ENCODE measurements at places on chromosomes 6 and 20. TPM values are rescaled to one million over a fixed set of nuclear protein-coding genes. Genes with fewer than 3 reads are reported as not detected.

GRCh38 chr20:49669601-49670189, 44.0 kb downstream of the B4GALT5 start:
- H3K27ac ChIP-seq: no peak overlapping the region
- no peaks in the 10 kb centered on the region for H3K36me3 ChIP-seq
- no peak for DNase-seq
- H3K27me3 ChIP-seq: no peaks in the 10 kb centered on the region
- no peak overlapping the region for H3K4me3 ChIP-seq

GRCh38 chr6:53984163-53984562, 127.1 kb upstream of the MLIP start:
- H3K4me3 ChIP-seq: no peak overlapping the region
- peak; percentile 99 for DNase-seq
- peaks cover 14% of the 10 kb centered on the region for H3K4me1 ChIP-seq
- no peaks in the 10 kb centered on the region for H3K27me3 ChIP-seq

DNA sequence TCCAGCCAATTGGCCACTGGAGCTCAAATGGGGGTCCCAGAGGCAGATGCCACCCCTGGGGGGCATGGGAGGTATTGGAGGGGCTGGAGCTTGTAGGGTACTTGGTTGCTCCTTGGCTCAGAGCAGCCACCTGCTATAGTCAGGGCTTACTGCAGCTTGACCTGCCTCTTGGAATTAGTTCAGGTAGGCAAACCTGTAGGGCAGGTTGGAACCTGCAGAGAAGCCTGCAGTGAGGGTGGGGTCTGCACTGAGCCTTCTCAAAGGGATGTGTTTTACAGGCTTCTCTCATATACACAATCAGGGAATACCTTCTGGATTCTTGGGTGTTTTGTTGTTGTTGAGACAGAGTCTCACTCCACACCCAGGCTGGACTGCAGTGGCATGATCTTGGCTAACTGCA, 94.2 kb upstream of the MYL9 start:
- H3K36me3 ChIP-seq: no peaks in the 10 kb centered on the region
- H3K4me1 ChIP-seq: no peaks in the 10 kb centered on the region

DNA sequence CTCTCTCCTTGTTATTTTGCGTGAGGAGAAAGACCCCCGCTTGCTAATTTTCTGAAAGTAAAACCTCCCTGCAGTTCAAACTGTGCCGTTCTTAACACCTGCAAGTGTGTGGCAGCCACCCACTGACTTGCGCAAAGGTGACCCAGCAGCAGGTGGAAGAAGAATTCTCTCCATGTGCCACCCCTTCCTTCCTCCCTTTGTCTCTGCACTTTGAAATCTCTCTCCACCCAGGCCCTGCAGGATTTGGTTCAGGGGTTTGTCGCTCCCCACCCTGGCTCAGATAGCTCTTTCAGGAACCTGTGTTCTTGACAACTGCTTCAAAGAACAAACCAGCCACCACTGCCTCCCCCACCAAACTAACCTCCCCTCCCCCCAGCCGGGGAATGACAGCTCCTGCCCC, 41.4 kb downstream of the ZNF831 start:
- no peaks in the 10 kb centered on the region for H3K4me1 ChIP-seq
- no peaks in the 10 kb centered on the region for H3K36me3 ChIP-seq
- DNase-seq: no peak
- H3K27ac ChIP-seq: no peak overlapping the region
- no peaks in the 10 kb centered on the region for H3K27me3 ChIP-seq

DNA sequence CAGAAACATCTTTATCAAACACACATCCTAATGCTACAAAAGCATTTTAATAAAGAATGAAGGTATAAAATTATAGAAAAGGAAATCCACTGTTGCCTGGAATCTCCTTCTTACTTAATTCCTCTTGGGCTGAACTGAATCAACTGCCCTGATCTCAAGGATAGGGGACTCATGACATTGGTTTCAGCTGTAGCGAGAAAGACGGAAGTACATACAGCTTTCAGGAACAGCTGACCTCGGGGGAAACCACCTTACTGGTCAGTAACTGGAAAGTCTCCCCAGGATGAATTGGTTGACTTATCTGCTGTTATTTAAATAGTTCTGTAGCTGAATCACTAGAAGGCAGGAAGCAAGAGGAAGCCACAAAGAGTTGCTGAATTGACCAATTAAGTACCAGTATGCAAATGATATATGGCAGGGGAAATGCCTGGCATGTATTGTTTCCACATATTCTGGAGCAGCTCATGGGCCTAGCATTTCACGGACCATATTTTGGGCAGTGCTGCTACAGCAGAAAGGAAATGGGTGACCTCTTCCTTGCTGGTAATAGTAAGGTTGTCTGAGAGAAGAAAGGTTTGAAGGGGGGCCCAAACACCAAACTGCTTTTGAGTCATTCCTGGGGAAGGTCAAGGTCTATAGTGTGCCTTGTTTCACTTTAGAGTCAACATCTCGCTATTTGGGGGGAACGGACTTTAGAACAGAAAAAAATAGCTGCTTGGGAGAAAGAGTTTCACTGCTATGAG, 43.7 kb upstream of the MAP7 start:
- peak overlapping the region; percentile 4 for H3K4me3 ChIP-seq
- H3K4me1 ChIP-seq: peaks cover 8% of the 10 kb centered on the region
- peaks cover 2% of the 10 kb centered on the region for H3K36me3 ChIP-seq
- peak overlapping the region; percentile 80 for H3K27ac ChIP-seq

DNA sequence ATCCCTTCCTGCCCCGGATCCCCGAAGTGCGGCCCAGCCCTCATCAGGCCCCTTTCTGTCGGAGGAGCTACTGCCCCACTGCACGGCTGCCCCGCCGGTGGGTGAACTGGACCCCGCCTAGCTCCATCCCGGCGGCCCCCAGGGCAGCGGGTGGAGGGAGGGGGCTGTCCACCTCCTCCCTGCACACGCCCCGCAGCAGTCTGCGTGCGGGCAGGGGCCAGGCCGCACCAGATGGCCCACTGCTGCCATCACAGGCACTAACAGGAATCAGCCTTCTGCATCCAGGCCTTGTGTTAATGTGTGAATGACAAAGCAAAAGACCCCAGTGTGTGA, 54.9 kb upstream of the UNC93A start:
- no peak overlapping the region for H3K27ac ChIP-seq
- H3K27me3 ChIP-seq: no peaks in the 10 kb centered on the region
- no peak for DNase-seq
- no peaks in the 10 kb centered on the region for H3K36me3 ChIP-seq

- H3K4me1 ChIP-seq: peaks cover 2% of the 10 kb centered on the region
- H3K27me3 ChIP-seq: no peaks in the 10 kb centered on the region
These were observed 300.7 kb downstream of the TENT5A start for GRCh38 chr6:81451787-81452186.

- H3K27me3 ChIP-seq: no peaks in the 10 kb centered on the region
- H3K4me3 ChIP-seq: no peak overlapping the region
- DNase-seq: peak; percentile 34
- H3K27ac ChIP-seq: no peak overlapping the region
- no peaks in the 10 kb centered on the region for H3K36me3 ChIP-seq
These were observed 66.5 kb downstream of the NOX3 start for GRCh38 chr6:155389130-155389529.

GRCh38 chr6:112235956-112236355, 18.4 kb downstream of the LAMA4 start:
- DNase-seq: peak; percentile 81
- peaks cover 44% of the 10 kb centered on the region for H3K4me1 ChIP-seq
- no peaks in the 10 kb centered on the region for H3K27me3 ChIP-seq

DNA sequence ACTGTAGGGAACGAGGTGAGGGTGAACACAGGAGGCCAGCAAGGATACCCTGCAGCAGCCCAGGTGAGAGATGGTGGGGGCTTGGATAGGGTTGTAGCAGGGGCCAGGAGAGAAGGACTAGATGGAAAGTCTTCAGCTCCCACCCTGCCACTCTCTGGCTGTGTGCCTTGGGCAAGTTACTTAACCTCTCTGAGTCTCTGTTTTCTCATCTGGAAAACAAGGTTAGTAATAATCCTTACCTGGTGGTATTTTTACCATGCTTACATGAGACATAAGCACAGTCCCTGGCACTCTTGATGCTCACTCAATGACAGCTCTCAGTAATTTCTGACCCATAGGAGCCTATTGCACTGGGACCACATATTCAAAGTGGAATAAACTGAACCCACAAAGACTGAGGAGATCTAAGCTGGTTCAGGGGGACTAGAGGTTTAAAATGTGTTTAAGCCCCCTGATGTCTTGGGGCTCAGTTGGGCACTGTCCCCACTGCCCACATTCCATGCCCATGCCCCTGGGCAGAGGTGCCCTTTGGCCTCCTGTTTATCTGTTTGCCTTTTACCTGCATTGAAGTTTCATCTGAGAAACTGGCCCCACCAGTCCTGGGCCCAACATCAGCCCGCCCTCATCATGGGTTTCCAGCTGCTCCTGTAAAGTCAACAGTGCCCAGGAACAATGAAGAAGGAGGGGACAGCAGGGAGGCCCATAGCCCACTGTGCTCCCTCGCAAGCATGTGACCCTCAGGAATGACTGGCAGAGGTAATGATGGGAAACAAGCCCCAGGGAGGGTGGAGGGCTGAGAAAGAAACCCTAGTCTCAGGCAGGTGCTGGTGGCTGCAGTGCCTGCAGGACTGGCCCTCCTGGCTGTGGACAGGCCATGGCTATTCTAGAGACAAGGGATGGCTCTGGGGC, 104.0 kb downstream of the VEGFA start:
- no peak overlapping the region for H3K4me3 ChIP-seq
- peaks cover 26% of the 10 kb centered on the region for H3K27me3 ChIP-seq
- H3K27ac ChIP-seq: no peak overlapping the region

DNA sequence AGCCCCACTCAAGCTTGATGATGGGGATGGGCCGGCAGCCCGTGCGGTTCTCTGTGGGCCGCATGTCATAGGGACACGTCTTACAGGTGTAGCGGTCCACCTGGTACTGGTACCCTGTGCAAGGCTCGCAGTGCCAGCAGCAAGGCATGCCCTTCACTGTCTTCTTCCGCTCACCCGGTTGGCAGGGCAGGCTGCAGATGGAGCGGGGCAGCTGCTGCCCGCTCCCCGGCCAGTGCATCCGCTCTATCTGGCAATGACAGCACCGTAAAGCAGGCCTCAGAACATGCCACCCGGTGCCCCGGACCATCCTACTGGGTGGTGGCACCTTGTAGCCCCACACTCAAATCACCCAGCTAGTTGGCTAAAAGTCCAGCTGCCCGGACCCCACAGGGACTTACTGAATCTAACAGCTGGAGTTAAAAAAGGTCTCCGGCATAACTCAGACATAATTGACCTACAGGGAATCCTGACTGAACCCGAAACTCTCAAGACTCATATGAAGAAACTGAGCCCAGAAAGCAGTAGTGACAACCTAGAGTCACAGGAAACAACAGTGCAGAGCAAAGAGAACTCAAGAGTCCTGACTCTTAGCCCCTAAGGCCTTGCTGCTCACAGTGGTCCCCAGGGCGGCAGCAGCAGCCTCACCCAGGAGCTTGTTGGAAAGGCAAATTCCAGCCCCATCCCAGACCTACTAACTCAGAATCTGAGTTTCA, 109.4 kb downstream of the GRM4 start:
- H3K4me1 ChIP-seq: no peaks in the 10 kb centered on the region
- no peak for DNase-seq
- no peaks in the 10 kb centered on the region for H3K36me3 ChIP-seq
- peaks cover 2% of the 10 kb centered on the region for H3K27me3 ChIP-seq
- H3K27ac ChIP-seq: no peak overlapping the region
- H3K4me3 ChIP-seq: no peak overlapping the region

GRCh38 chr6:161866570-161866969, 592.7 kb upstream of the AGPAT4 start:
- no peaks in the 10 kb centered on the region for H3K36me3 ChIP-seq
- no peak overlapping the region for H3K27ac ChIP-seq
- H3K27me3 ChIP-seq: no peaks in the 10 kb centered on the region
- no peak overlapping the region for H3K4me3 ChIP-seq
- no peak for DNase-seq
- no peaks in the 10 kb centered on the region for H3K4me1 ChIP-seq

- no peaks in the 10 kb centered on the region for H3K27me3 ChIP-seq
- no peak overlapping the region for H3K4me3 ChIP-seq
- DNase-seq: peak; percentile 99
- peaks cover 17% of the 10 kb centered on the region for H3K4me1 ChIP-seq
- no peaks in the 10 kb centered on the region for H3K36me3 ChIP-seq
These were observed 117.6 kb downstream of the DST start for GRCh38 chr6:56524891-56525703.

- no peaks in the 10 kb centered on the region for H3K4me1 ChIP-seq
- H3K27me3 ChIP-seq: no peaks in the 10 kb centered on the region
- H3K36me3 ChIP-seq: no peaks in the 10 kb centered on the region
These were observed 534 bp downstream of the NANP start for GRCh38 chr20:25623225-25623735.

- no peaks in the 10 kb centered on the region for H3K4me1 ChIP-seq
- no peaks in the 10 kb centered on the region for H3K36me3 ChIP-seq
- H3K27ac ChIP-seq: no peak overlapping the region
- no peak overlapping the region for H3K4me3 ChIP-seq
- DNase-seq: peak; percentile 17
These were observed 27.6 kb upstream of the CDKN1A start for GRCh38 chr6:36650848-36651478.

DNA sequence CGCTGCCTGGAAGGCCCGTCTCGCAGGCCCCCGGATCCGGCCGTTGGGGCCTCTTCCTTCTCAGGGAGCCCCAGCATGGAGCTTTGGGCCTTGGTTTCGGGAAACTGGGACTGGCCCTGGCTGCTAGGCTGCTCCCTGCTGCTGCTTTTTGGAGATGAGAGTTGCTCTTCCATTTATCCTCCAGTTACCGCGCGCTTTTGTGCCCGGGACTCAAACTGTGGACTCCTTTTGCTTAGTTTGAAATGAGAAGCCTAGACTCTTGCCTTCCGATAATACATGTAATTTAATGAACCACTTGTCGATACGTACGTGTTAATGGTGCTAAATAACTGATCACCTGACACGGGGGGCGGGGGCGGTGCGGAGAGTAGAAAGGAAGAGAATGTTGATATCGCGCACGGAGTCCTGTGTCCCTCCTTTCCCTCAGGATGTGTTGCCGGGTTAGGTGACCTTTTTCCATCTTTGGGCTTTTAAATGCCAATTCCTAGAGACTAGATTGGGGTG, 968 bp downstream of the PHF3 start:
- H3K27ac ChIP-seq: peak overlapping the region; percentile 88
- H3K36me3 ChIP-seq: no peaks in the 10 kb centered on the region
- H3K4me1 ChIP-seq: peaks cover 10% of the 10 kb centered on the region
- peaks cover 4% of the 10 kb centered on the region for H3K27me3 ChIP-seq
- peak; percentile 42 for DNase-seq

DNA sequence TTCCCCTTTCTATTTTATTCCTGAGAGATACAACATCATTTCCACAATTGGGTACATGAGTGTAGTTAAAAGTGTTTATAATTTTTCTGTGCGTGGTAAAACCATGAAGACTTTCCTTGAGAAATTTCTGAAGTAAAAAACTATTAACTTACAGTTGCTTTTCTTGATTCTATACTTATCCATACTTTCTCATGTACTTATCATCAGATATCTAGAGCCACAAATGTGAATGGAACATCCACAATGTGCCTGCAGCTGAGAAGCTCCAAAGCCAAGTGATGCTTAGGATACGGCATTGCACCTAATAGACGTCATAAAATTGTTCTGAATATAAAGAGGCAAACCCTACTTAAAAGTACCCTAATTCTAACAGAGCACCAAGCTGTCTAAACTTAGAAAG, 2.9 kb downstream of the FILIP1 start:
- H3K27me3 ChIP-seq: no peaks in the 10 kb centered on the region
- DNase-seq: no peak
- no peak overlapping the region for H3K4me3 ChIP-seq
- H3K4me1 ChIP-seq: peaks cover 2% of the 10 kb centered on the region
- no peak overlapping the region for H3K27ac ChIP-seq

MLN gene
- not detected for total RNA-seq

MEI4 gene
- not detected for total RNA-seq

TRIM10 gene
- not detected for total RNA-seq

PABPC1L gene
- total RNA-seq: 11.9 TPM

HM13 gene
- total RNA-seq: 52.5 TPM

Data from fibroblast of lung (primary cell).